ENCODE measurements at places on chromosomes 3 and 15.
A peak's percentile ranks its signal among the peaks of the same experiment; 100 is the strongest.

- no peak for DNase-seq
Measured at GRCh38 chr3:159977295-159977694, 11.3 kb upstream of the IL12A start.

- DNase-seq = no peak
Measured at GRCh38 chr3:116179091-116179490, 266.2 kb downstream of the LSAMP start.

GRCh38 chr15:33022629-33023028 is 171.9 kb downstream of the FMN1 start:
- DNase-seq = no peak

DNA sequence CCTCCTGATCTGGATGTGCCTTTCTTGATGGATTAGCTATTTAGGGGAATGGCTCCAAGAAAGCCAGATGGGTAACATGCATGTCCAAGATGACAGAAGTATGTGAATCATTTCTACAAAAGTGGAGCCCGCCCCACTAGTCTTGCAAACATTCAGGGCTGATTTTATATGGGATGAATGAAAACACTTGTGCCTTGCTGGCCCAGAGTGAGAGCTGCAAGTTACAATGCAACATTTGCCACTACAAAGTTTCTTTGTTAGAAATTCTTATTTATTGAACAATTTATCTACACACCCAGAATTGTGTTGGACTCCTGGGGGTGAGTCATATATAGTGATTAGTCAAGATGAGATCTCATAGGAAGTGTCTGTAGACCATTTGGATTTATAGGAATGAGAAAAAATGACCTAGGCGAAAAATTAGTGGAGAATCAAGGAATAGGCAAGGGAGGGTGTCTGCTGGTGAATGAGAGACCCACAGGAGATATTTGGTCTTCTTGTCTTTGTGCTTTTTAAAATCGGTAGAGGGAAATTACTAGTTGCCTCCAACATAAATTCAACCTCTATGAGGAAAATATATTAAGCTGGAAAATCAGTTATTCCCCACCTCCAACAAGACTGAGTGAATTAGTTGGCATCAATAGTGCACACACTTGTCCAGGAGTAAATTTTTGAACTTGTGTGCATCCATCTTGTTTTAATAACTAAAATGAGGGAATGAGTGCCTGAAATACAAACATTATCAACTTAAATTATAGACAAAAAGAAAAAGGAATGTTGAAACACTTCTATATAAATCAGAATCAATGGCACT is 53.5 kb upstream of the DCBLD2 start:
- no peak for DNase-seq

- no peak for DNase-seq
Measured at GRCh38 chr3:58068122-58068809, 60.0 kb downstream of the FLNB start.

DNA sequence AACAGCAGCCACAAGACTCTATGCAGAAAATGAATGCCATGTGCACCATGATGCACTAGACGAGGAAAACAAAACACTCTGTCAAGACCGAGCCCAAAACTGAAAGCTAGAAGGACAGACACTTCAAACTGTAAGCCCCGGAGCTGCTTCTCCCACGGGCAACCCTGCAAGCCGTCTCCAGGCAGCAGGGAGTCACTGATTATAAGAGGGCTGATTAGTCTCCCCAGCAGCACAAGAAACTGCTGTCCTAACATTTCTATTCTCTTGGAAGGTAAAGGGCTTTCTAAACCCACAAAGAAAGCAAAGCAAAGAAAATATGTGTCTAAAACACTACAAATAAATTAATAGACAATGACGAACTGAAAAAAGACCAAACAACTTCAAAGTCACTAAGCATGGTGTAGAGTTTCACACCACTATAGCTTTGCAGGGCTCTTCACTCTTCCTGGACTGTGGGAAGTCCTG is 15.5 kb downstream of the TBC1D2B start:
- no peak for DNase-seq

DNA sequence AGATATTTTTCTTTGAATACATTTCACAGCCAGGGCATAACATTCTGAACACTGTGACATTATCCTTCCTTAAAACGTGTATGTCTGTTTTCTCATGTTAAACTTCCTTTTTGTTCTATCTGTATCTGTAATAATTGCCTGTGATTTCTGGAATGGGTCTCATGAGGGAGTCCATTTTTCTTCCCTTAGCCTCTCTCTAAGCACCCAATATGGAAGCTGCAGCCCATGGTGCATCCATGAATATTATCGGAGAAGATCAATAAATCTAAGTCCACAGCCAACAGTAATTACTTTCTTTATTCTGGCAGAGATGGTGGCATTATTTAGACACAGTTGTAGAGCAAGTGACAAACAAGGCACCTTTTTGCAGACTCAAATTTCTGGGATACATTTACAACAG is 671.1 kb downstream of the TUSC7 start:
- DNase-seq = no peak

GRCh38 chr3:101081999-101082398 is 88.8 kb upstream of the ABI3BP start:
- no peak for DNase-seq

- no peak for DNase-seq
Measured at GRCh38 chr3:146313746-146314111, 62.8 kb upstream of the PLSCR4 start.

GRCh38 chr3:62319570-62320243 is 53.6 kb downstream of the FEZF2 start:
- peak; percentile 31 for DNase-seq

DNA sequence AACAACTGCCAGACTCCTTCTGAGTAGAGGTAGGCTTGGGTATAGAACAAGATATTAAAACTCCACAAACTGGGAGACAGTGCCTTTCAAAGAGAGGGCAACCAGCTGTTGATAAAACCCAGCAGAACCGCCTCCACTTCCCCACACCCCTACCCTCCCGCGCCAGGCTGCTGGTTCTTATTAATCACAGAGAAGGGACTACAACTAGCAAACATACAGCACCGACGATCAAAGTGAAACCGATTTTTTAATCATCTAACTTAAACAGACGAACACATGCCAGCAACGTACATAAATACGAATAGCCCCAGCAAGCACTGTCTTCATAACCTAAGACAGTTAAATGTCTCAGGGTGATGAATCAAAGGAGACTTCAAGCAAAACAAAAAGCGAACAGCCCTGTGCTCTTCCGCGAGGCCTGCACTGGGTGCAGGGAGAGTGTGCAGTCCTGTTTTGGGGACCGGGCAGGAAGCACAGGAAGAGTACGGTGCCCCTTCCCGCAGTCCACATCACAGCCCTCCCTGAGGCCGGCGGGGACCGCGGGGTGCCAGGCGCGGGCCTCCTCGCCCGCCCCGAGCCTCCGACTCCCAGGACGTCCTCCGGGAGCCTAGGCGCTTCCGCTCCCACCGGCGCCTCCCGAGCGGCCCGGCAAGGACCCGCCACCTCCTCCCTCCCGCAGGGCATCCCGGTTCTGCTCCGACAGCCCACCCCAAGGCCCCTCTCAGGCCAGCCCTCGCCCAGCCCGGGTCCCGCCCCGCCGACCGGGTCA is 75.1 kb upstream of the VGLL4 start:
- no peak for DNase-seq

DNA sequence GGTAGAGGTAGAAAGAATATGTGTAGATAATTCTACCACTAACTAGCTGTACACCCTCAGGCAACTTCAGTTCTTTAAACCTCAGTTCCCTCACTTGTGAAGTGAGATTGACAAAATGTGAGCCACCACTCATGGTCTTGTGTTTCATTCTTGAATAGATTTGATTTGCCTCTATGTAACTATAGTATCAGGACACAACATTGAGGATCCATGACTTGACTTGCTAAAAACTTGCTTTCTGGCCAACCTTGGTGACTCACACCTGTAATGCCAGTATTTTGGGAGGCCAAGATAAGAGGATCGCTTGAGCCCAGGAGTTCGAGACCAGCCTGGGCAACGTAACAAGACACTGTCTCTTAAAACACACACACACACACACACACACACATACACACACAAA is 115.8 kb upstream of the FLNB start:
- no peak for DNase-seq

- DNase-seq = no peak
Measured at GRCh38 chr3:14405360-14406238, 3.2 kb downstream of the SLC6A6 start.

GRCh38 chr15:100731267-100732152 is 129.1 kb downstream of the ASB7 start:
- DNase-seq = no peak

GRCh38 chr3:188008582-188009213 is 145.3 kb upstream of the LPP start:
- DNase-seq = no peak

Measured in NCI-H526 treated with DMSO at 0.1 percent for 48 hours (cell line).